ENCODE measurements at places on chromosomes 12 and 14. TPM values are rescaled to one million over a fixed set of nuclear protein-coding genes. Genes with fewer than 3 reads are reported as not detected.

DNA sequence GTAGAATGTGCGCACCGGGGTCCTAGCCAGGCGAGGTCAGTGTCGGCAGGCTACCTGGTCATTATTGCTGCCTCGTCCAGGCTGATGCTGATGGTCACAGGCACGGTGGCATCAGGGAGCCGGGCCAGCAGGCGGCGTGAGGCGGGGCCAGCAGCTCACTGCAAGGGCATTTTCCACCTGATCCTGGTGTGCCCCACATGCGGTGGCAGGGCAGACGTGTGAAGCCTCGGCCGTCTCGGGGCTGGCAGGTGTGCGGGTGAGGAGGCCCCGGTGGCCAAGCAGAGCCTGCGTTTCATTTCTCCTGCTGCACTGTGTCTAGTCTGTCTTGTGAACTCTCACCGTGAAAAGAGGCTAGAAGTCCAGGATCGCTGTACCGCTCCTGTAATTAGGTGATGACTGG lies 12.0 kb upstream of the AMN start:
- DNase-seq, result no peak

DNA sequence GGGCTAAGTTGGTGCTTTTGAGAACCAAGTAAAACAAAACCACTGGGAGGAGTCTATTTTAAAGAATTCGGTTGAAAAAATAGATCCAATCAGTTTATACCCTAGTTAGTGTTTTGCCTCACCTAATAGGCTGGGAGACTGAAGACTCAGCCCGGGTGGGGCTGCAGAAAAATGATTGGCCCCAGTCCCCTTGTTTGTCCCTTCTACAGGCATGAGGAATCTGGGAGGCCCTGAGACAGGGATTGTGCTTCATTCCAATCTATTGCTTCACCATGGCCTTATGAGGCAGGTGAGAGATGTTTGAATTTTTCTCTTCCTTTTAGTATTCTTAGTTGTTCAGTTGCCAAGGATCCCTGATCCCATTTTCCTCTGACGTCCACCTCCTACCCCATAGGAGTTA lies 1.8 kb upstream of the RAB5B start:
- no peak for DNase-seq

- no peak for DNase-seq
These were observed 1.8 kb upstream of the SPPL3 start for GRCh38 chr12:120905856-120906384.

GRCh38 chr14:59215322-59215721 lies 26.9 kb downstream of the DAAM1 start:
- DNase-seq, result no peak

DNA sequence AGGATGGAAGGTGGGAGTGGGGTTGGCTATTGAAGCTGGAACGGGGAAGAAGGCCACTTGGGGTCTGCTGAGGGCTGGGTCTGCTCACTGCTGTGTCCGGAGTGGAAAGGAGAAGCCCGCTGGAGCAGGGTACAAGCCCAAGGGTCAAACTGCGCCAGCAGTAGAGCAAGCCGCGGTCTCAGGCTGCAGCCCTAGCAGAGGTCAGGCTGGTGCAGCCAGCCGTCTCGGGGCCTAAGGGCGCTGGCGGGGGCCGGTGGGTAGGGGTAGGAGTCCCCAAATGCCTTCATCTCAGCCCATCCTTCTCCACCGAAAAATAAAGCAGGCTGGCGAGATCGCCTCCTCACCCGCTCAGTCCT lies 718 bp upstream of the JDP2 start:
- no peak for DNase-seq

DNA sequence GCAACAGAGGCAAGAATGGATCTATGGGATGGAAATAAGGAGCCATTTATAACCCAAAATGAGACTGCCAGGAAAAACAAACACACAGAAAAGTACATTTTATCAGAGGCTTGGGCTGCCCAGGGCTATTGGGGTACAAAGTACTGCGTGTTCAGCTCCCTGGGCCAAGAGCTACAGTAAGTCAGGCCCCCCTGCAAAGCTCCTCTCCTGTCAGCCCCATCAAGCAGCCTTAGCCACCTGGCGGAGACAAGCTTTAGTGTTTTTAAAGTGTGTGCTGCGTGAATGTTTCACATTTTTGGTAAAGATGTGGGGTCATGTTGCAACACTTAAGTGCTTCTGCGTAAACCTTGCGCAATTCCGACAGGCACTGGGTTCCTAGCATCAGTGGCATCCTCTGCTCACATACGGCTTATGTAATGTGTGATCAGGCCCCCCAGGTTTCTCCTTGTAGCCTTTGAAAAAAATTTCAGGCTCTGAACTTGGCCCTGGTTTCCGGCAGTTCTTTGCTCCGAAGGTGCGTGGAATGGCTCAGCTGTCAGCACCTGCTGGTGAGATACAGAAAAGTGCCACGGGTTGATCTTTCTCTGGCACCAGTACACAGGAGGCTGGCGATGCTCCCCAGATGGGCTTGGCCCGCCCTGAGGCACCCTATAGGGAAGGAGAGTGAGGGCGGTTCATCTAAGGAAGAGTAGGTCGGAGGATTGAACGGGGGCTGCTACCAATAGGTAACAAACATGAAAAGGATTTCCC lies 198.7 kb upstream of the EEA1 start:
- DNase-seq, result no peak

DNA sequence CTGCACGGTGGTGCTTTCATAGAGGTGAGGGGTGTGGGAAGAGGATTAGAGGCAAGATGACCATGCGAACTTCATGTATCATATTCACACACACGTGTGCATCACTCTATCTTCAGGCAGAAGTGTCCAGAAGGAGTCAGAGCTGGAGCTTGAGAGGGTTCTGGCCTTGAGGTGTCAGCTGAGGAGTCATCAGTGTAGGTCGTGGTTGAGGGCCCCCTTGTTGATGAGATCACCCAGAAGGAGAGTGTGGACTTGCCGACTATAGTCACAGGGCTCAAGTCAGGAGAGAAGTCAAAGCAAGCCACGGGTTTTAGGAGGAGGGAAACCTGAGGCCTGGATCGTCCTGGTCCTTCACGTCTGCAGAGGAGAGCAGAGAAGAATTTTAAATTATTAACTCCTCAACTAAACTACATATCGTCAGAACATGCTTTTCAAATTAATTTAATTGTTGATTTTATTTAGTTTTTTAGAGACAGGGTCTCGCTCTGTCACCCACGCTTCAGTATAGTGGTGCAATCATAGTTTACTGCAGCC lies 25.4 kb downstream of the EML1 start:
- no peak for DNase-seq

- no peak for DNase-seq
These were observed 611.0 kb downstream of the FSCB start for GRCh38 chr14:43896044-43896443.

DNA sequence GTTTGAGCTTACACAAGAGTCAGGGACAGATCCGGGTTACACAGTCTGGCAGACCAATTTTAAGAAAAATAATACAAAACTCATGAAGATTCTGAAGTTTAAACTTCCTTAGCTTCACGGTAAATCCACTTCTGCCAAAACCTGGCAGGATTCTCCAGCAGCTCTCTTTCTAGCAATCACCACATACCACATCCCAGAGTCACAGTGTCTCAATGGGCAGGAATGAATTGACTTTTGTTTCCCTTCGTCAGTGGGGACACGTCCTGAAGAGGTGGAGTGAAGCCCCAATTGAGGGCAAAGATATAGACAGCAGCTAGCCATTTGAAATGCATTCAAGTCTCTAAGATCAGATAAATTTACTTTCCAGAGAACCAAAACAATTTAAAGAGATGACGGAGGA lies 117.1 kb upstream of the ARHGAP5 start:
- no peak for DNase-seq

DNA sequence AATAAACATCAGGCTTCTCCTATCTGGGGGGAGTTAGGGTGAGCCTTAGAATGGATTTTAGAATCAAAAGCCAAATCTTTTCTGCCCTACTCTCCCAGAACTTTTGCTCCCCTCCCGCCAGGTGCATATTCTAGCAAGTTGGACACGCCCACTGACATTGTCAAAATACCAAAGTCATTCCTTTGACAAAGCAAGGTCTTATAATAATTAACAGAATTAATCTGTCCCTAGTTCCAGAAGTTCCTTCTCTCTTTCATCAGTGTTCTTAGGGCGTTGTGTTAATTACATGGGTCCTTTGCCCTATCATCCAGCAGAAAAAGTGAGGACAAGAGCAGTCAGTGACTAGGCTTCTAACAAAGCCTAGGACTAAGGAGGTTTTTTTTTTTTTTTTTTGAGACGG lies 2.4 kb downstream of the PRR13 start:
- no peak for DNase-seq

- DNase-seq, result no peak
These were observed 134.3 kb downstream of the MED13L start for GRCh38 chr12:116142936-116143898.

The KRT80 gene
- 36.0 TPM for total RNA-seq

The STON2 gene
- 0.40 TPM for total RNA-seq

The IL31 gene
- total RNA-seq, result not detected

The PTPN6 gene
- total RNA-seq, result 3.4 TPM

The EXOC3L4 gene
- 1.8 TPM for total RNA-seq

The RAB2B gene
- 33.3 TPM for total RNA-seq

The HOXC9 gene
- total RNA-seq, result 3.8 TPM

The ESYT1 gene
- 108 TPM for total RNA-seq

The ARHGAP9 gene
- not detected for total RNA-seq

All from NCI-H460 (cell line).